Thoracic aorta (tissue), 2 donors: ENCODE measurements at places on chromosomes 5 and 9. TPM values are rescaled to one million over a fixed set of nuclear protein-coding genes. Genes with fewer than 3 reads are reported as not detected.

The PCDHGA9 gene
- total RNA-seq: 12.0 TPM

The CDHR2 gene
- not detected for total RNA-seq

The CDH10 gene
- total RNA-seq: 0.35 TPM

The SARDH gene
- 4.3 TPM for total RNA-seq

The MLANA gene
- total RNA-seq: not detected

The SPATA24 gene
- 1.2 TPM for total RNA-seq

GRCh38 chr5:10518347-10518746 lies 45.5 kb upstream of the ANKRD33B start:
- DNase-seq: no peak

DNA sequence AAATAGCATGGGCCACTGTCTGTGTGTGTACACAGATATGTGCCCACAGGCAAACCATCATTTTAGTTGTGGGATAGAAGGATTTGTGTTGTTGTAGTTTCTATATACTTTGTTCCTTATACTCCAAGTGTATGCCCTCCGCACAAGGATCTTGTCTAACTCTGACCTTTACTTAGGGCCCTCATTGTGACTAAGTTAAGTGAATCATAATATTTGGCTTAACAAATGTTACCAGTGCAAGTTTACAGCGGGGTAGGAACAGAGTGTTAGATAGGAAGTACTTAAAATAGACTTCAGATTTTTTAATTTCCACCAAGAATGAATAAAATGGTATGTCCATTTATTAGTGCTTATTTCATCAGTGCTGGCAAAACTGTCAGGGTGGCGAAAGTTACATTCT lies 29.5 kb upstream of the CYFIP2 start:
- DNase-seq: no peak

- no peak for DNase-seq
These were observed 130.9 kb downstream of the CCDC192 start for GRCh38 chr5:127834094-127834531.

- DNase-seq: no peak
These were observed 504 bp upstream of the ZNF618 start for GRCh38 chr9:113875459-113876150.

- DNase-seq: no peak
These were observed 97.5 kb downstream of the ZNF608 start for GRCh38 chr5:124648902-124649467.

- no peak for DNase-seq
These were observed 119.0 kb downstream of the PIK3R1 start for GRCh38 chr5:68334553-68334886.

DNA sequence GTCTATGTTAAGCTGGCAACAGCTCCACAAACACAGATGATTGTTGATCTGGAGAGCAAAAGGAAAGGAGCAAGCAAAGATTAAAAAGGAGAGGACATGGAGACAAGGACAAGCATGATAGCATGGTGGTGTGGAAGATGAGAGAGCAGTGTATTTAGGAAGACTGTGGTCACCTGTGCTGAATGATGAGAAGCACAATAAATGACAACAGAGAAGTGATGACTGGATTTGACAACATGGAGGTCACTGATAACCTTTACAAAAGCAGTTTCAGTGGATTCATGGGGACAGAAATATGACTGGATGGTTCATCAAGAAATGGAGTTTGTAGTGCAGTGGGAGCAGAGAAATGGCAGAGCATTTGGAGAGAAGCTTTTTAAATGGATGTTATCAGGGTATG lies 20.2 kb downstream of the TTC33 start:
- no peak for DNase-seq

DNA sequence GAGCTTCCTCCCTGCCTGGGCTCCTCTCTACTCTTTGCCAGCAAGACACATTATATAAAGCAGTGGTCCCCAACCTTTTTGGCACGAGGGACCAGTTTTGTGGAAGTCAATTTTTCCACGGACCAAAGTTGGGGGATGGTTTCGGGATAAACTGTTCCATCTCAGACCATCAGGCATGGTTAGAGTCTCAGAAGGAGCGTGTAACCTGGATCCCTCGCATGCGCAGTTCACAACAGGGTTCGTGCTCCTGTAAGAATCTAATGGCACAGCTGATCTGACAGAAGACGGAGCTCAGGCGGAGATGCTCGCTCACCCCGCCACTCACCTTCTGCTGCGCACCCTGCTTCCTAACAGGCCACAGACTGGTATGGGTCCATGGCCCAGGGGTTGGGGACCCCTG lies 142.8 kb downstream of the LIFR start:
- no peak for DNase-seq

GRCh38 chr5:159782197-159782994 lies 133.9 kb upstream of the ADRA1B start:
- no peak for DNase-seq

GRCh38 chr9:20382460-20383071 lies 239.7 kb downstream of the MLLT3 start:
- DNase-seq: no peak

GRCh38 chr5:88740604-88741185 lies 142.3 kb downstream of the MEF2C start:
- no peak for DNase-seq
